ENCODE measurements at places on chromosomes 4 and X.

DNA sequence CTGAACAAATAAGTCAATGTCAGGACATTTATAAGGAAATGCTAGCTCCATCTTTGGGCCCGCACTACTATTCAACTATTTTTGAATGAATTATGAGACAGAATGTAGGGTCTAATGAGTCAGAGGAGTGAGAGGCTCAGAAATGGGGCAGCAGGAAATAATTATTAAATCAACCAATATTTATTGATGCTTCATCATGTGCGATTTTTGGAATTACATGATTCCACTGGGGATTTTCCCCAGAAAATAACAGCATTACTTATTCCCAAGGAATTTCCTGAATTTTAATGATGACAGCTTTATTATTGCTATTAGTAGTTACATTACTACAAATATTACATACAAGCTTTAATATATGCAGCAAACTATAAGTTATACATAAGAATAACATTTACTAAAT lies 49.3 kb upstream of the PHF8 start:
- no peak for DNase-seq

DNA sequence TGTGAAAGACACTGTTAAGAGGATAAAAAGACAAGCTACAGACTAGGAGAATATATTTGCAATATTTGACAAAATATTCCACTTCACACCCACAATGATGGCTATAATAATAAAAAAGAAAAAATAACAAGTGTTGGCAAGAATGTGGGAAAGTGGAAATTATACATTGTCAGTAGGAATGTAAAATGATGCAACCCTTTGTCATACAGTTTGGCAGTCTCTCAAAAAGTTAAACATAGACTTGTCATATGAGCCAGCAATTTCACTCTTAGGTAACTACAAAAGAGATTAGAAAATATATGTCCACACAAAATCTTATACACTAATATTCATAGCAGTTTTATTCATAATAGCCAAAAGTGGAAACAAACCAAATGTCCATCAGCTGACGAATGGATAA lies 5.2 kb upstream of the RADX start:
- DNase-seq, result no peak

DNA sequence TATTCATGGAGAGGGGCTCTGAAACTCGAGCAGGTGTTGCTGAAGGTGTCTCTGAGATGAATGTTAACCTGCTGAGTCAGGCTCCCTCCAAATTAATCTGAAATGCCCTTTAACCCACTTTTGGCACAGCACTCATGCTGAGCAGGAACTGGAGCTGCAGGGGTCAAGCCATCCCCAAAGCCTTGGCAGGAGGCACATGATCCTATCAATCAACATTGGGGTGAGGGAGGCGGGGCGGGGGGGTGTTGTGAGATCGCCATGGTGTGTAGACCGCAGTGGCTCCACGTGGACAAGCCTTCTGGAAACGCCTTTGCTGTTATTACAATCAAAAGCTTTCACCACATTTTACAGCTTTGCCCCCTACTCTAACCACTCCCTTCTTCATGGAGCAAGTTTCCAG lies 16.5 kb downstream of the ENPP6 start:
- no peak for DNase-seq

DNA sequence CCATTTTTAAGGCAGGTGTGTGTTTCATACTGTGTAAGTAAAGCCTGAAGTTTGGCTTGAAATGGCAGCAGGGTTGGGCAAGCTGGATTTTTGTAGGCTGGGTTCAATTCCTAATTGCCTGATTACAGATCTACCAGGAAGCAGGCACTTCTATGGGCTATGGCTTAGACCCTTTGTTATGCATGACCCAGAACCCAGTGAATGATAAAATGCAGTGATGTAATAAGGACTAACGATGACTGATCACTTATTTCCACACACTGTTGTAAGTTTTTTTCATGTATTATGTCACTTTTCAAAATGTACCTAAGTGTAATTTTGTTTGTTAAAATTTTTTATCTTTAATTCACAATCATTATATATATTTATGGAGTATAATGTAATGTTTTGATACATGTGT lies 8.6 kb downstream of the LANCL3 start:
- no peak for DNase-seq

GRCh38 chr4:169092889-169093522 lies 83.0 kb upstream of the CBR4 start:
- no peak for DNase-seq

DNA sequence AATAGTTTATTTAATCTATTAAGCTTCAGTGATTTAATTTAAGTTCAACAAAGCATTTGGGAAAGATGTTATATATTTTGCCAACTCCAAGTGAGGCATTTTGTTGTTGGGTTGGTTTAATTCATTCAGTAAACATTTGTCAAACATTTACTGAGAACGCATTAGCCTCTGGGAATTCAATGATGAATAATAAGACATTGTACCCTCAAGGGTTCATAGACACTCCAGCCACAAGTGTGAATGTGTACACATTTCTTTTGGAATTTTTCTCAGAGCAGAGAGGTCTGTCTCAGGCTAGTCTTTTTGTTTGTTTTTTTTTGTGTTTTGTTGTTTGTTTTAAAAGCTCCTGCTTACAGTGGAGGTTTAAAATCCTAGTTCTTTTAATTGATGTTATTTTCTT lies 203.9 kb downstream of the SOWAHB start:
- DNase-seq, result no peak

DNA sequence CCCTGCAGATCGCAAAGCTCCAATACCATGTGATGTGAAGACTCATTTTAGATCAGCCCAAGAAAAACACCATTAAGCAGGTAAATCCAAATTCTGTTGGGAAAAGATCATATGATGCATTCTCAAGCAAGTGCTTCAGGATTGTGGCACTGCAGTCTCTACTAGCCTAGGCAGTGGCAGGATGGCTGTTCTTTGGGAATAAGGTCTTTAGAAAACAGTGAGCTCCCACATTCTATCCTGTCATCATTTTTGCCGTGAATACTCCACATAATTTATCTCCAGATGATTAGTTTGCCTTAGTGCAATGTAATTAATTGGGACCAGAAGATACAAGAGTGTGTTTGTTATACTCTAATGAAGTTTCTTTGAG lies 18.9 kb downstream of the SORBS2 start:
- DNase-seq, result no peak

DNA sequence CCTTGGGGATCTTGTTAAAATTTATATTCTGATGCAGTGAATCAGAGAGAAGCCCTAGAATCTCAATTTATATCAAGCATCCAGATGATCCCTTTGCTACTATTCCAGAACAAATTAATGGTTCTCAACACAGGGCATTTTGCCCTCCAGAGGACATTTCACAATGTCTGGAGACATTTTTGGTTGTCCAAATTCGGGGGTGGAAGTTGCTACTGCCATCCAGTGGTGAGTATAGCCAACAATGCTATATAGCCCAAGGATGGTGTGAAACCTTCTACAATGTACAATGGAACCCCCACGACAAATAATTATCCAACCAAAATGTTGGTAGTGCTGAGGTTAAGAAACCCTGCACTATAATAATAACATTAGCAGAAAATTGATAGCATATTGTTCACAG lies 2440.0 kb downstream of the PCDH7 start:
- DNase-seq, result no peak

- peak; percentile 58 for DNase-seq
Observed at GRCh38 chr4:139656614-139657486, 8.8 kb upstream of the MGST2 start.

DNA sequence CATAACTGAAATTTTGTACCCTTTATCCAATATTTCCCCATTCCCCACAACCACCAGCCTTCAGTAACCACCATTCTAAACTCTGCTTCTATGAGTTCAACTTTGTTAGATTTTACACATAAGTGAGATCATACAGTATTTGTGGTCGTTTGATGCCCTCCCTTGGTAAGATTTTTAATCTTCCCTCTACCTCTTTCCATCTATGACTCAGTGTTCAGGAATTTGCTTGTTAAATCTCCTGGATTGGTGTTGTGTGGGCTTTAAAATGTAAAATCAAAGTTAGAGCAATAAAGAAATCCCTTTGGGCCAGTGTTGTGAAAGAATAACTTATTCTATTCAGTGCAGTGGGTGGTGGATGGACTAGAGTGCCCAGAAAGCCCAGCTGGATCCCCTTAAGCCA lies 37.4 kb downstream of the SLC16A2 start:
- no peak for DNase-seq

DNA sequence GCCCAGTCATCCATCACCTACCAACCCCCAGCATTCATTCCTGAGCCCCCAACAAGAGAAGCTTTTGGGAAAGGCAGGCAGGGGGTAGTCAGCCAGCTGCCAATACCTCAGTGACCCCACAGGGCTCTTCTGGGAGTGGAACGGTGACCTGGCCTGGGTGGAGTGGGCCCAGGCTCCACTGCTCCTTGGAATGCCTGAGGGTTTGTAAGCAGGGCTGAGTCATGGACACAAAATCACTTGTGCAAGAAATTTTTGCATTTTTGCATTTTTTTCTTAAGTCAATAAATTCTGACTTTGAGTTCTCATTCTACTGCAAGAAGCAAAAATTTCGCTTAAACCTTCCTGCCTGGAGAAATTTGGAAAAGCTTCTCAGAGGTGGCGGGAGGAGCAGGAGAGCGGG lies 18.5 kb downstream of the SORCS2 start:
- DNase-seq, result no peak

DNA sequence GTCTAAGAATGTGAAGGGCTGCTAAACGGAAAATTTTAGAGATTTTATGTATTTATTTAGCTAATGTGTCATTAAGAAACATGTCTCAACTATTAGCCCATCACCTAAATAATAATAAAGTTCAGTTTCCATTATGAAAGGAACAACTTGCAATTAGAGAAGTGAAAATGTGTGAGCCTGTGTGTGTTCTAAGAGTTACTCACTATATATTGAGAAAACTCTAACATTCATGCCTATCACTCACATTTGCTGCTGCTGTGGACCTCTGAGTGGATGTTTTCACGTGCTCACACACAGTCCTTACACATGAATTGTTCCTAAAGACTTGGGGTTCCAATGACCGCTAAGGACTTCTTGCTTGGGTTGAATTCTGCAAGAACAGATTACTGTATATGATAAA lies 364.0 kb downstream of the TMA16 start:
- DNase-seq, result no peak

- no peak for DNase-seq
Observed at GRCh38 chrX:109872021-109872732, 130.7 kb upstream of the TMEM164 start.

- DNase-seq, result no peak
Observed at GRCh38 chr4:41294445-41295062, 37.8 kb downstream of the UCHL1 start.

- no peak for DNase-seq
Observed at GRCh38 chr4:123806056-123806455, 409.5 kb downstream of the SPRY1 start.

GRCh38 chrX:71182871-71183270 lies 38.2 kb downstream of the NLGN3 start:
- no peak for DNase-seq

DNA sequence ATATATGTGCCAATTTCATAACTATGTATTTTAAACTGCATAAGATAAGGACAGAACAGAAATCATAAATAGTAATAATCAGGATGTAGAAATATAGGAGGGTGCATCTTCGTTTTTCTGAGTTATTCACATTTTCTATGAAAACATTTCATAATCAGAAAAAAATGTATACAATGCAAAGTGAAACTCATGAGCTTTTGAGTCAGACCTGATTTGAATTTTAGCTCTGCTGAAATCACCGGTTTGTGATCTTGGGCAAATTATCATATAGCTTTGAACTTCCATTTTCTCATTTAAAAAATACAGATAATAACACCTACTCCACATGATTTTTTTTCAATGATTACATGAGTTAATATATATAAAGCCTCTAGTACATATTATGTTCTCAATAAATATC lies 106.9 kb downstream of the KDR start:
- DNase-seq, result no peak

DNA sequence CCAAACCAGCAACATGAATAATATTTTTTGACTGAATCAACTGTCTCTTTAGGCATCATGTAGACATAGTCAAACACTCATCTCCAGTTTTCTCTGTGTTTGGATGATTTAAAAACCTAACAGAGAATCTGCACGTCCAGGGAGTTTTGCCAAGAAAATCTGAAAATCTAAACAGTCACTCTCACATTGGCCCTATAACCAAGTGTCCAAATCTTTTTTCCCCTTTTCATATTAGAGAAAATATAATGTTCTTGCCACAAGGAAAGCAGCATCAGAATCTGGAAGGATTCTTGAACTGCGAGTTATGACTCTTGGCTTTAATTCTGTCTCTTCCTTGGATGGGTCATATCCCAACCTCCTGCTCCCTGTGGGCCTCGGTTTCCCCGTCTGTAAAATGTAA lies 8.8 kb upstream of the CHRDL1 start:
- no peak for DNase-seq

- DNase-seq, result no peak
Observed at GRCh38 chrX:1492421-1493012, 39.8 kb upstream of the ASMTL start.

DNA sequence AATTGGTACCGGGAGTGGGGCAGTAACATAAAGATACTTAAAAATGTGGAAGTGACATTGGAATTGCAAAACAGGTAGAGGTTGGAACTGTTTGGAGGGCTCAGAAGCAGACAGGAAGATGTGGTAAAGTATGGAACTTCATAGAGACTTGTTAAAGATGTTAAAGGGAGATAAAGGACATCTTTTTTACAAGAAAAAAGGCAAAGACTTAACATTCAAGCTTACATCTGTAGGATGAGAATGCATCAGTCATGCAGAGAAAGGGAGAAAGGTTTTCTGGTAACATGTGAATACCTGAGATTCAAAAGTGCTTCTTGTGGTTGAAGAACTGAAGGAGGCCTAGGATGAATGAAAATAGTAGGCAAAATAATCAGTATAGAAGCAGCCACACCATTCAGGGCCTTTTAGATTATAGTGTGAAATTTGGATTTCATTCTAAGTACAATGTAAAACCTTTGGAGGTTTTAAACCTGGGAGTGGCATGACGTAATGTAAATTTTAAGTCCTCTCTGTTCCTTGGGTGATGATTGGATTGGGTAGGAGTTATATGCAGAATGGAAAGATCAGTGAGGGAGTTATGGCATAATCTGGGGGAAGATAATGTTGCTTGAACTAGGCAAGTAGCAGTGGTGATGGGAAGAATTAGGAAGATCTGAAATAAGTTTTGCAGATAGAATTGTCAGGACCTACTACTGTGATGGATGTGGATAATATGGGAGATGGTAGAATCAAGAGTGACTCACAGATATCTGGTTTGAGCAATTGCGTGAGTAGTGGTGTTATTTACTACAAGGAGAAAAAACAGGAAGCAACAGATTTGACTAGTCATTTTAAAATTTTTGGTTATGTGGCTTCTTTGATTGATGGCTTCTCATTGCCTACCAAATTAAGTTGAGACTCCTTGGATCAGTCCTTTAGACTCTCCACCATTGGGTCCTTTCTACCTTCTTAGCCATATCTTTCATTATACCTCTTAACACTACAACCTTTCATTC lies 138.7 kb downstream of the VSIG4 start:
- no peak for DNase-seq
